Stimulated activated CD4-positive, alpha-beta T cell treated with anti-CD3 and anti-CD28 coated beads, Interleukin-15, amount 100 ng/mL, for 1 hour (primary cell): ENCODE measurements at places on chromosomes 2 and 18.

- no peak for DNase-seq
These were observed 20.2 kb upstream of the GYPC start for GRCh38 chr2:126635736-126636135.

- DNase-seq = no peak
These were observed 52.4 kb downstream of the ASAP2 start for GRCh38 chr2:9258953-9259399.

GRCh38 chr2:210169516-210170195 lies 1.6 kb downstream of the KANSL1L start:
- DNase-seq = no peak

DNA sequence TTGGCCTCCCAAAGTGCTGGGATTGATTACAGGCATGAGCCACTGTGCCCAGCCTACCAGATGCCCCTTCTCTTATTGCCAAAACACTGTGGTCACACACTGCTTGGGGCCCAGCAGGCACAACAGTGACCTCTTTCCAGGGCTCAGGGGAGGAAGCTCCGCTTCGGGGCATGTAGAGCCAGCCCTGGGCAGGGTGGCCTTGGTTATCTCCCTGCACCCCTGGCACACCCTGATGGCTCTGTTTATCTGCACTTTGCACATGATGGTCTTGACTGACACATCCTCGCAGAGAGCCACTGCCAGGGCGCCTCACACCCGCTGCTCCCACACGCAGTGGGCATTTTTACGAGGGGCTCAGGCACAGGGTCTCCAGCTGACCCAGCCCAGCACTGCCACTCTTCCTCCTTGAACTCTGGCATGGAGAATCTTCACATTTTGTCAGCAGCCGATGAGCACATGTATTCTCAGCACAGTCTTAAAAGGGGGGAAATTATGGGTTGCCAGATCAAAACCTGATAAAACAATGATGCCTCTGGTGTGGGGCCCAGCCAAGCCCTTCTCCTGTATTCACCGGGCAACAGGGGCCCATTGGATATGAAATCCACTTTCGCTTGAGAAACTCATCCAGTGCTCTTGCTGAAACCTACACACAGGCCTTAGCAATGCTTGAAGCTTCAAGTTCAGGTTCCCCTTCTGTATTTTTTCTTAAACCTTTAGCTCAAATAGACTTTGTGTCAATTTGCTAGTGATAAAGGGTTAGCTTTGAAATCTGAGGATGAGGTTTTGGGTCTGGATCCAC lies 5.9 kb downstream of the GYPC start:
- no peak for DNase-seq

- DNase-seq = no peak
These were observed 2.5 kb downstream of the COL3A1 start for GRCh38 chr2:188976545-188977268.

GRCh38 chr2:168241208-168241607 lies 6.2 kb downstream of the STK39 start:
- no peak for DNase-seq

DNA sequence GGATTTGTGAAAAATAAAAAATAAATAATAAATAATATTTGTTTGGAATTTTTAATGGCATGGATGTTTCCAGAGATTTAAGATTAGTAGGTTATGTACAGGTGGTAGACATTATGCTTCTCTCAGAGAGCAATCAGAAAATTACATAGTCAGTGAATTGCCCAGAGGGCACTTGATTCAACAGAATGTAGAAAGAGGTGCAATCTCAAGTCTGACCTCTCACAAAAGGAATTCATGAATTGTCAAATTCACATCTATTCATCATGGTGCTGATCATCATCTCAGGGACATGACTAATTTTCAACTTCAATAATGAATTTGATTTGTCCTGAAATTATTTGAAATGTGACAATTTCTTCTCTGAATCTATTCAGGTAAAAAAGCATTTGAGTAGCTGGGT lies 172.5 kb downstream of the PDE11A start:
- DNase-seq = no peak

DNA sequence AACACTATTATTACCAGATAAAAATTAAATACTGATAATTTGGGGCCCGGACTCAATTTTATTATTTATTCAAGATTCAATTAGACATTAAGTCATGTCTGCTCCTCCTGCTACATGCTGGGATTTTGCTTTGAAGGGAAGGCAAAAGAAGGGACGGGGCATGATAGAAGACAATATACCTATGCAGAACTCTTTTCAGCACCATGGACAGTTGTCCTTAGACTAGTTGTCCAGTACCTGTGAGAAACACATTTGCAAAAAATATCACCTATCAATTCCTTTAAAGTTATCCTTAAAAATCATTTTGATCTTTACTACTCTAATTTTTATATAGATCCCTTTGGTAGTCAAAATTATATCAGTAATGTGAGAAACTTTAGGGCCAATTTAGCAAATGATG lies 100.2 kb upstream of the SULT1C3 start:
- no peak for DNase-seq

DNA sequence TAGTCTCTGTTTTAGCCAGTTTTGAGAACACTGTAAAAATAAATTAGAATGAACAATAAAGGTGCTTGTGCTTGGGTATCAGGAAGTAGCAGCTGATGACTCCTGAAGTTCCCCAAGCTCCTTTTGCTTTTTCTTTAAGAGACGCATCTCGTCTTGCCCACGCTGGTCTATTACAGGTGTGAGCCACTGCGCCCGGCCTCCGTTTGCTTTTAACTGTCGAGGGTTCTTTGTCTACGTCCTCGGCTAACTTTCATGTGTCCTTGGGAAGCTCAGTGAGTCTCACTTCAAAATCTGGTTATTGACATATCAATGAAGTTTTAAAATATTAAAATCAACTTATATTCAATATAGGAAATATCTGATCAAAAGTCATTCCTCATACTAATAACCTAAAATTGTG lies 246.5 kb downstream of the FBXO15 start:
- DNase-seq = no peak

DNA sequence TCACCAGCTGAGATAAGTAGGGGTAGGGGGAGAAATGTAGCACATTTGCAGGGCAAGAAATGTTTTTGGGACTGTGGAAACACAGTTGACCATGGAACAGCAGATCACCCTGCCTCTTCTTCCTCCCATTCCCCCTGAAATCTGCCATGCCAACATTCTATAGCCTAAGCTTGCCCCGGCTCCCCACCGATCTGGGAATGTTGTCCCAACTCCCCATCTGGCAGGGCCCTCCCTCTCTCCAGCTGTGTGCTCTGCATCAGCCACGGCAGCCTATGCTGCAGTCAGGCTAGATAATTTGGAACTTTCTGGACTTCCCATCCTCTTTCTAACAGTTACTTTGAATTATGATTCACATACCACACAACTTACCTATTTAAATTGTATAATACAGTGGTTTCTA lies 425.1 kb upstream of the RAB6C start:
- DNase-seq = no peak

GRCh38 chr2:52970642-52971041 lies 797.0 kb upstream of the CHAC2 start:
- no peak for DNase-seq
